ENCODE measurements at places on chromosomes 3 and 15.

- no peak for DNase-seq
Observed at GRCh38 chr15:62902821-62903220, 139.7 kb upstream of the TPM1 start.

DNA sequence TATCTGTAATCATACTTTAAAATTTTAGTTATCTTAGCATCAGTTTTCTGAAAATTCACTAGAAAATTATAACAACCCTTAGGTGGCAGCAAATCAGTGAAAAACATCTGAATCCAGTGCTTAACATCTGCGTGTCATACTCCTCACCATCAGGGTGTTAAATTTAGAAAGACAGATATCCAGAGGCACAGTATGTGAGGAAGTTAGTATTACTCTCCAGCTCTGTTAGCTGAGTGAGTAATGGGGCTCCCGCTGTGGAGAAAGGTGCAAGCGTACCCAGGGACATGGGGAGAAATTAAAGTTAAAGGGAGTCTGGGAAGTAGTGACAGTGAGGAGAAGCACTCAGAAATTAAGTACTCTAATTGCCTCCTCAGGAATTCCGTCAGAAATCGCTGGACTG lies 50.9 kb downstream of the CEP63 start:
- DNase-seq = no peak

GRCh38 chr15:33074942-33075341 lies 119.6 kb downstream of the FMN1 start:
- no peak for DNase-seq

- DNase-seq = peak; percentile 31
Observed at GRCh38 chr15:91491101-91491950, 362.2 kb upstream of the SLCO3A1 start.

- DNase-seq = no peak
Observed at GRCh38 chr3:21508246-21508645, 242.8 kb downstream of the ZNF385D start.

DNA sequence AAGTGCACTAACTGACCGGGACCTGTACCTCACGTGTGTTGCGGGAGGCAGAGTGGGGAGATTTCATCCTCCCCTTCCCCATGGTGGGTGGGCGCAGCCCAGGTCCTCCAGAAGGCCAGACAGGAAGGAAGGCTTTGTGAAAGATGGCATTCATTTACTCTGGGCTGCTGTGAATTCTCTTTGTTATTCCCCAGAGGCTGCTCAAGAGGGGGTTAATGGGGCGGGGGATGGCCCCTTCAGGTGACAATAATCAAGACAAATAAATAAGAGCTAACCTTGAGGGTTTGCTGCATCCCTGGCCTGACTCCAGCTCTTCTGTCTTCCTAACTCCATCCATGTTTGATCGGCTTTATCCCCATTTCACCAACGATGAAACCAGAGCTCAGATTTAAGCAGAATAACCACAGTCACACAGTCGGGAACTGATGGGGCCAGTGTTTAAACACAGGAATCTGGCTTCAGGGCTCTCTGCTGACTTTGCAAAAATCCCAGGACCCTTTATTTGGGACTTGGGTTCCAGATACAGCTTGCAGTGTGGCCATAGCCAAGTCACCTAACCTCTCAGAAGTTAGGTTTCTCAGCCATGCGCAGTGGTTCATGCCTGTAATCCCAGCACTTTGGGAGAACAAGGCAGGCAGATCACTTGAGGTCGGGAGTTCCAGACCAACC lies 16.5 kb downstream of the PIF1 start:
- DNase-seq = no peak

- no peak for DNase-seq
Observed at GRCh38 chr3:138449490-138449889, 15.1 kb downstream of the ESYT3 start.

GRCh38 chr3:108511055-108511454 lies 659 bp upstream of the MYH15 start:
- DNase-seq = no peak

GRCh38 chr3:139340784-139341183 lies 3.0 kb upstream of the MRPS22 start:
- DNase-seq = no peak

DNA sequence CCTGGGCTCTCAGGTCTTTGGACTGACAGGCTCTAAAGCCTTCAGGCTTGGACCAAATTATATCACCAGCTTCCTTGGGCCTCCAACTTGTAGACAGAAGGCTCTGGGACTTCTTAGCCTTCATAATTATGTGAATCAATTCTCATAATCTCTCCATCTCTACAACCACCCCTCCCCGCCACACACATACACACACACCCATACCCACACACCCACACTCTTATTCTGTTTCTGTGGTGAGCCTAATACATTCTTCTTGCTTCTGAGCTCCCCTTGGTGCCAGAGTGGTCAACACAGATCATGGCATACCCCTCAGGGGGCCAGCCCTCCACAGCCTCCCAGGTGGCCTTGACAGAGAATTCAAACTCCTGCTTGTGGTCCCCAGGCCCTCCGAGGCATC lies 5.6 kb upstream of the NUP210 start:
- no peak for DNase-seq
